ENCODE measurements at places on chromosomes 3 and 15.

- no peak for DNase-seq
Measured at GRCh38 chr3:149843502-149843901, 30.5 kb downstream of the RNF13 start.

- peak; percentile 76 for DNase-seq
Measured at GRCh38 chr3:170330366-170330765, 27.1 kb upstream of the SKIL start.

- DNase-seq = no peak
Measured at GRCh38 chr3:86047161-86047560, 943.8 kb downstream of the VGLL3 start.

DNA sequence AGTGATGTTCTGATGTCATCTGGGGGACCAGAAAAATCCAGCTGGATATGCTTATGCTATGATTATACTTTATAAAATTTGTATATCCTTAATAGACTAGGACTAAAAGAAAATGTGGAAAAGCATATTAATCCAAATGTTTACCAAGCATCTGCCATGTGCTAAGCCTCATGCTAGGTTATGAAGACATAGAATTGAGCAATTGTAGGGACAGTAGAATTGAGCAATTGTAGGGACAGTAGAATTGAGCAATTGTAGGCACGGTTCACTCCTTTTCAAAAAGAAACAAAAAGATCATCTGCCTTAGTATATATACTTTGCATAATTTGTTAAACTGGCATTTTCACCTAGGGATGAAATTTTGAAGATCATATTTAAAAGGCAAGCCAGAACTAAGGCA lies 18.3 kb downstream of the ABHD5 start:
- no peak for DNase-seq

GRCh38 chr3:13235079-13235478 lies 161.8 kb upstream of the IQSEC1 start:
- DNase-seq = no peak

- DNase-seq = no peak
Measured at GRCh38 chr15:101486696-101487459, 2.6 kb downstream of the PCSK6 start.

- DNase-seq = peak; percentile 13
Measured at GRCh38 chr3:74390121-74390877, 224.2 kb downstream of the CNTN3 start.

GRCh38 chr3:164459521-164460151 lies 618.7 kb downstream of the SI start:
- DNase-seq = peak; percentile 41

DNA sequence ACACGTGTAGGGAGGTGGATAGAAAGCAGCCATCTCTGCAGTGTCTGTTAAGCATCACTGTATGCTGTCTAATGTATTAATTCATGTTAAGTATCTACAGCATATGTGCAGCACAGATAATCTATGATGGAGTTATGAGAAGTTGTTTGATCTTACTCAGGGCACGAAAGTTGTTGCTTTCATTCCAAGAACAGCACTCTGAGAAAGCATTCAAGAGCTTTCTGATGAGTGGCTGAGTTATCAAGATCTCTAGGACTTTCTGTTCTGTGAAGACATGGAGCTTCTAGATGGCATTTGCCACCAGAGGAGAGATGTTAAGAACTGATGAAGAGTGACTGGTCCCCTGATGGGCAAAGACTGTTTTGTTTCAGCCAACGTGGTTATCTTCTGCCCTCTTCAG lies 22.6 kb upstream of the TPRG1 start:
- DNase-seq = no peak

DNA sequence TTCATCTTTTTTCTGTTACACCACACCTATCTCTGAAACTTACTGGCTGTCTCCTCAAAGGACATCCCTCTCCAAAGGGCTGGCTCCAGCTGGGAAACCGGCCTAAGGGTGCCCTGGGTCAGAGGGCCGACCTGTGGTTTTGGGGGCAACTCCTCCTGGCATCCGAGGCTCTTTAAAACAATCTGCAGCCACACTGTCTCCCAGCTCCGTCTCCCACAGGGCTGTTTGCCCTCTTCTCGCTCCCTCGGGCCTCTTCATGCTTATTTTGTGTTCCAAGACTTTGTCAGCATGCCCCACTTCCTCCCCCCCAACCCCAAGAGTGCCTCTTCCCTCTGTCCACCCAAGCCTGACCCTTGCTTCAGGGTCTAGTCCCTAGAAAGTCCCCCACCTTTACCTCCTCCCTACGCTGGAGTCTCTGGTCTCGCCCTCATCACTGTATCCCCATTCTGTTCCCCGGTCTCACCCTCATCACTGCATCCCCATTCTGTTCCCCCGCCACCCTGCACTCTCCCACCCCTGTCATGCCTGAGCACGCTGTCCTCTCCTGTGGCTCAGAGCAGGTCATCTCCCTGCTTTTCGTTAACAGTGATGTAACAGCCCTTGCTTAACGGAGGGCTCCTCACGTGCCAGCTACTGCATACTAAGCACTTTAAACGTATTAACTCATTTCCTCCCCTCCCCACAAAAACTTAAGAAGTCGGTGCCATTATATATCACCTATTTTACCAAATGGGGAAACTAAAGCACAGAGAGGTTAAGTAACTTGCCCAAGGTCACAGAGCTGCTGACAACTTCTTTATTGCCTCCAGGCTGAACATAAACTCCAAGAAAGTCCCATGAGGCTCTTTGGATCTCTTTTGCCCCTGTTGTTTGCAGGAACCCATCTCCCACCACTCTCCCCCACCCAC lies 1.1 kb upstream of the CSK start:
- DNase-seq = no peak
